Activated naive CD8-positive, alpha-beta T cell treated with anti-CD3 and anti-CD28 coated beads for 36 hours (primary cell): ENCODE measurements at places on chromosomes 1 and 21. TPM values are rescaled to one million over a fixed set of nuclear protein-coding genes. Genes with fewer than 3 reads are reported as not detected.

CRABP2 gene
- total RNA-seq: 1.6 TPM

FALEC gene
- total RNA-seq: not detected

SLC9C2 gene
- total RNA-seq: not detected

DNA sequence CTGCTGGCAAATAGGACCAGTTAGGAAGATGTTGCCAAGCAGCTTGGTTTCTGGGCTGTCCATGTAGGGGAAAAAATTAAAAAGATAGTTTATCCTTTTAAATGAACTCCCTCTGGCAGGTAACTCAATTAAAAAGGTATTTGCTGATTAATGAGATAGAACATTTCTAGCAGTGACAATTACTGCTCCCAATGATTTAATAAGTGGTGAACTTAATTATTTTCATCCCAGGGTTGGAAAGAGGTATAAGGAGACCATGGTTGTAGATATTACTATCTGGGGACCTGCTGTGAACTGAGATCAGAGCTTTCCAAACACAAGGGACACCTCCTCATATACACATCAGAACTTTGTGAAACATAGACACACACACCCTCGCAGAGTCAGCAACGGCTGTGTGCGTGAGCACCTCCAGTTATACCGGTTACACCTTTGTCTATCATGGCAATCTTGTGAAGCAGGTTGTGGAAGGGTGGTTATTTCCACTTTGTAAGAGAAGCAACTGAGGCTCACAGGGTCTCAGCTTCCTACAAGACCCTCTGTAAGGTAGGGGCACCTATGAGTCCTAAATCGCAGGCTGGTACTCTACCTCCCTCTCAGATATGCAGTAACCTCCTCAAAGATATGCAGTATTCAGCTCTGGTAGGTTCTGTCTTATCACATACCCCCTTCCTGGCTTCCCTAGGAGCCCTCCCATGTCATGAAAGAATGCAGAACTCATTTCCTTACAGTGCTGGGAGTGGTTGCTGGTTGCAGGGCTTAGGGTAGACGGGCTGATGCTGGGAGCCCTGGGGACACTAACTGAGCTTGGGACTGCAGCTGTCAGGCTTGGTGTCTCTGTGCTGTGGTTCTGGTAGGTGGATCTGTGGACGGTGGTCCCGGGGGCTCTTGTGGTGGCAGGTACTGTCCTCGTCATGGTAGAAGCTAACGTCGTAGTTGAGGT, 18.5 kb upstream of the MAGOH start:
- no peak for DNase-seq

- no peak for DNase-seq
Observed at GRCh38 chr1:112929979-112930378, 26.0 kb downstream of the SLC16A1 start.

FCER1G gene
- total RNA-seq: 1.2 TPM

DNA sequence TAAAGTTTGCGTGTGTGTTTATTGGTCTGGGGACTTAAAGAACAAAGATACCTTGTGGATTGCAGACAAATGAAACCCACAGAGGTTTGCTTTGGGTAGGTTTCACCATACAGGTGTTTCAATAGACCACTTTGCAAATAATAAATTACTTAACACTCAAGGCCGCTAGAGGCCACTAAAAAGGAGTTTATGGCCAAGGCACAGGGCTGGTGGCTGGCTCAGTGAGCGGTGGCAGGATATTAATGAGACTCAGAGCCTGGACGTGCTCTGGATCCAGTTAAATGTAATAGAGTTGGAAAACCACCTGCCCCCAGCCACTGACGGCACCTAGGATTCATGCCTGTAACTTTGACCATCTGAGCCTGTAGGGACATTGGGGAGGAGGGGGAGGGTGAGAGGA, 44.5 kb downstream of the LRRC38 start:
- DNase-seq: no peak

DNA sequence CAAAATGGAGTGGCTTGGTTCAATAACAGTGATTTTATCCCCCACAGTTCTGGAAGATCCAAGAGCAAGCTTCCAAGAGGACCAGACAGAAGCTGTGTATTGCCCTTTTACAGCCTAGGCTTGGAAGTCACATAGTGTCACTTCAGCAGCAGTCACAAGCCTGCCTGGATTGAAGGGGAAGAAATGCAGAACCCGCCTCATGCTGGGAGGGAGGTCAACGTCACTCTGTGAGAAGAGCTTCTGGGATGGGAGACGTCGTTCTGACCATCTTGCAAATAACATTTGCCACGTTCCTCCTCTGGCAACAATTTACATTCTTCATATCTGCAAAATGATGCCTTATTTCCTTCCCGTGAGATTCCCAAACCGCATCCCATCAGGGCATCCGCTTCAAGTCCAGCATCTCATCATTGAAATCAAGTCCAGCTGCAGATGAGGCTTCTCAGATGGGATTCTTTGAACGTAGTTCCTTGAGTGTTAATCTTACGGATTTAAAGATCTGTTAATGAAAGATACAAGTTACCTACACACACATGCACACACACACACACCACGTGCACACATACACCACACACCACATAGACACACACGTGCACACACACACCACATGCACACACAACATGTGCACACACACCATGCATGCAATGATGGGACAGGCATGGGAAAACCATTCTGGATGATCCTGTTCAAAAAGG, 23.9 kb upstream of the KIF1B start:
- no peak for DNase-seq

KCNA3 gene
- total RNA-seq: 17.5 TPM

- no peak for DNase-seq
Observed at GRCh38 chr1:25735956-25736529, 64.0 kb upstream of the SELENON start.
